ENCODE measurements at places on chromosomes 2 and 18.

DNA sequence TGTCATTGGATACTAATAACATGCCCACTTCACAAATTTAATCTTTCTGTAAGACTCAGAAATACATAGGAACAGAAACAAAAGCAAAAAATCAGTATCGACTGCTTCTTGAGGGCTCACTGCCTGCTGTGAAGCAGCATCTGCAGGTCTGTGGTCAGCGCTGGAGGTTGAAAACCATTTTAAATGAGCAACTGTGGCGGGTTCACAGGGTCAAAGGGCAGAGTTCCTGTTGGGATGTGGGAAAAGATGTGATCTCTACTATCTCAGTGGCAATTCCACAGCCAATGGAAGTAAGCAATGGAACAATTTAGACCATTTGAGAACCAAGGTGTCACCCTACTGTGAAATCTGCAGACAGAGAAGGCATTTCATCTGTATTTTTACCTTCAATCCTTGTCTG lies 468.3 kb downstream of the PARD3B start:
- DNase-seq: no peak

DNA sequence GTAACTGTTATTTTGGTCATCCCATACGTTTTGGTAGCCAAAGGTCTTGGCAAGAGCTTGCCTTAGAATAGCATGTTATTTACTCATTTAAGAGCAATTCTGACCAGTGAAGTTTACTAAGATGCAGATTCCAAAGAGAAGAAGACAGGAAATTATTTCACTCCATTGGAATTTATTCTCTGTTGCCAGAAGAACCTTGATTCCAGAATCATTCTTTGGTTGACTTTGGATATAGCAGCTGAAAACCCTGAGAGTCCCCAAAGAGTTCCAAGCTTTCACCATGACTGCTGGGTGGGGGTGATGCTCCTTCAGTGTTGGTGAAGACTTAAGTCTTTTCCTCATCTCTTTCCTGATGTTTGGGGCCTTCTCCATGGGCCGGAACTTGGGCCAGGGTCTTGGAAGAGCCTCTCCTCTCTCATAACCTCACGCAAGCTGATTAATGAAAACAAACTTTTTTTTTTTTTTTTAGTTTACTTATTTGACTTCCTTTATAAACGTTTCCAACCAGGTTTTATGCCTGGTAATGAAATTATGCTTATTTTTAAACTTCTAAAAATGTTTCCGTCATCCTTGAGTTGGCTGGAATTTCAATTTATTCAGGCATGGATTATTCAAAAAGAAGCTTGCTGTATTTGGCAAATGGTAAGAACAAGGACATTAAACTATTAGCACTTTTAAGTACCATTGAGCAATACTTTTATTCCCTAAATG lies 192.0 kb downstream of the MTX2 start:
- DNase-seq: no peak

GRCh38 chr2:203871371-203871983 lies 3.9 kb downstream of the CTLA4 start:
- no peak for DNase-seq

- no peak for DNase-seq
Measured at GRCh38 chr2:233332125-233332524, 22.2 kb upstream of the DGKD start.

- no peak for DNase-seq
Measured at GRCh38 chr18:57432751-57433400, 2.3 kb upstream of the ONECUT2 start.

DNA sequence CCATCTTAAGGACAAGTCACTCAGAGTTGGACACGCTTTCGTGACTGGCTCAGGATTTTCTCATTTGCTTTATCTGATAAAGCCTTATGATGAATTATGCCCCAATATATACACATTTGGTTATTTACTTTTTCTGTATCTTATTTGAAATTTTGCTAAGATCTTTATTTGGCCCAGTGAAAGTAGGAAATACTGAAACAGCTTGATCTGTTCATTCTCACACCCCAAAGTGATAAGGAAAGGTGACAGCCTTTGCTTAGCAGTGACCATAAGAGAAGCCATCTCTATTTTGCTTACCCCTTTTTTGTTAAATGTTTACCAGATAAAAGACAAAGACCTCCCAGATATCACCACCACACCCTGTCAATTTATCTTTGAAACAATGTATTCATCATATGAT lies 428.3 kb downstream of the PARD3B start:
- DNase-seq: no peak
